ENCODE measurements at places on chromosomes 2 and 18. TPM values are rescaled to one million over a fixed set of nuclear protein-coding genes. Genes with fewer than 3 reads are reported as not detected.

DNA sequence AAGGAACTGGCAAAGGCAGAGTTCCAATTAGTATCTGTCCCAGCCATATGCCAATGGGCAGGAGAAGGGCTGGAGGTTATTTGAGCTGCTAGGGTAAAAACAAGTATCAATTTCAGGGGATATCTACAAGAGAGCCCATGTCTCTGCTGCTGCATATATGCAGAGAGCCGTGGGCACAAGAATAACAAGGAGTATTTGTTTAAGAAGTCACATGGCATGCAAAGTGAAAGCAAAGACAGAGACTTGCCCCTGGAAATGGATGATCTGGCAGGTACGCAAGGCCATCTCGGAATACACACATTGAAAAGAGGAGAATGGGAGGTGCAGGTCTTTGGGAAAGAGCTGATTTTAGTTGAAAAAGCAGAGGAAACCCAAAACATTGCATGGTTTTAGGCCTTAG, 170.6 kb downstream of the EVA1A start:
- DNase-seq: no peak

DNA sequence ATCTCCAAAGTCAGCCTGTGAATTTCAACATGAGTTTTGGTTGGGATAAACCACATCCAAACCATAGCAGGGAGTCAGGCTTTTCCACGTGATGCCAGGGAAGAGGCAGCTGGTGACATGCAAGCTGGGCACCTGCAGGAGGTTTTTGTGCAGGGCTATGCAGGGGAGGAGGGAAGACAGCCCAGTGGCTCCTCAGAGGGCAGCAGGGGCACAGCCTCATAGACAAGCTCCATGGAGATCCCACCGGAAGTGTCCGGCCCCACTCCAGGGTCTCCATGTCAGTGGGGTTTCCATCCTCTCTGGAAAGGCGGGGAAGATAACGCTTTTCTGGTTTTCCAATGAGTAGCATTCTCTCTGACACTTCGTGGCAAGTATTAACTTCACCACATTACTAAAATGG, 135.6 kb upstream of the TPO start:
- DNase-seq: no peak

- no peak for DNase-seq
Measured at GRCh38 chr2:73291461-73292315, 1.7 kb downstream of the EGR4 start.

- DNase-seq: no peak
Measured at GRCh38 chr2:191738667-191739066, 60.7 kb downstream of the NABP1 start.

- DNase-seq: no peak
Measured at GRCh38 chr2:131431336-131431735, 44.6 kb upstream of the TUBA3D start.

- no peak for DNase-seq
Measured at GRCh38 chr2:68987021-68987503, 12.6 kb downstream of the GKN1 start.

DNA sequence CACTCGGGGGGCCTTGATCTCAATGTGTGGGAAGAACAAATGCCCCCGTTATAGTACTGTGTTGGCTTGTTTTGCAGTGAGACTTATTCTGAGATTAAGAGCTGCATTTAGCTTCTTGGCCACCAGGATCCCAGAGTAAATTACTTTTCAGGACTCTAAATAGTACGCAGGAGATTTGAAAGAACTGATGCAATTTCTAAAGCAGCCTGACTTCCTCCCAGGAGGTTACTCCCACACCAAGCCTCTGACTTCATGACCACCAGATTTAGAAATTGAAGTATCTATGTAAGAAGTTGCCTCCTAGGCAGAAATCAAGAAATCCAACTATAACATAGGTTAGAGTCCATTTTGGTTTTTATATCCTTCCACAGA, 67.0 kb downstream of the FEZ2 start:
- no peak for DNase-seq

- DNase-seq: no peak
Measured at GRCh38 chr2:240142256-240142775, 1.9 kb upstream of the OTOS start.

DNA sequence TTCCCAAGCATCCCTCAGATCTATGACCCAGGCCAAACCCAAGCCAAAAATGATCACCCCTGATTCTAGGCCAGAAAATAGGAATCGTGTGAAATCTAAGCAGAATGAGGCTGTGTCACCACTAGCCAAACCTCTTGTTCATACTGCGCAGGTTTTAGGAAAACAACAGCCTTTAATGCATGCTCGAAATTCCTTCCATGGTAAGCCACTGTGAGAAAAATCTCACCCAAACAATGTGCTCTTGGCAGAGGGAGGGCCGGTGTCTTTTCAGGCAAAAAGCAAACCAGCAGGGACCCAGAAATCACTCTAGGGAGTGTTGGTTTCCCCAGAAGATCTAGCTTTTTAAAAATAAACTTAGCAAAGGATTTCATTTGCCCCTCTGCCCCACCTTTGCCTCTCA, 71.2 kb upstream of the FOSL2 start:
- no peak for DNase-seq

GRCh38 chr18:24230766-24231165, 91.9 kb downstream of the CABYR start:
- no peak for DNase-seq

GRCh38 chr2:28465148-28465885, 30.5 kb upstream of the PLB1 start:
- DNase-seq: no peak

- peak; percentile 9 for DNase-seq
Measured at GRCh38 chr2:44886414-44886813, 55.1 kb upstream of the SIX3 start.

DNA sequence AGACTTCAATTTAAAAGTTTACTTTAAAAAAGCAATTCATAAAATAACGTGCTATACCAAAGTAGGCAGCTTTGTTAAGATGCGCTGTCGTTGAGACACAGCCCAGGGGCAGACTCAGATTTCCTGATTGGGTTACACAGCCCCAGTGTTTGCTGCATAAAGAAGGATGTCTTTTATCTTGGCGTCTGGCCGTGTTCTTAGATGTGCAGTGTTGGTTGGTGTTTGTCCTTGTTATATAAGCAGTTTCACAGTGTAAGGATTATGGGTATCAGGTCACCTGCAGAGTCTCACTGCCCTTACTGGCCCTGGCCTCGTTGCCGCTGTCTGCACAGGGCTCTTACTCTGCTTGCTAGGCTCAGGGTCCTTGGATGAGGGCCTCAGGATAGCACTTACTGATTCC, 108.5 kb downstream of the WDSUB1 start:
- no peak for DNase-seq

GRCh38 chr2:33496726-33497125, 20.3 kb downstream of the RASGRP3 start:
- DNase-seq: no peak

DNA sequence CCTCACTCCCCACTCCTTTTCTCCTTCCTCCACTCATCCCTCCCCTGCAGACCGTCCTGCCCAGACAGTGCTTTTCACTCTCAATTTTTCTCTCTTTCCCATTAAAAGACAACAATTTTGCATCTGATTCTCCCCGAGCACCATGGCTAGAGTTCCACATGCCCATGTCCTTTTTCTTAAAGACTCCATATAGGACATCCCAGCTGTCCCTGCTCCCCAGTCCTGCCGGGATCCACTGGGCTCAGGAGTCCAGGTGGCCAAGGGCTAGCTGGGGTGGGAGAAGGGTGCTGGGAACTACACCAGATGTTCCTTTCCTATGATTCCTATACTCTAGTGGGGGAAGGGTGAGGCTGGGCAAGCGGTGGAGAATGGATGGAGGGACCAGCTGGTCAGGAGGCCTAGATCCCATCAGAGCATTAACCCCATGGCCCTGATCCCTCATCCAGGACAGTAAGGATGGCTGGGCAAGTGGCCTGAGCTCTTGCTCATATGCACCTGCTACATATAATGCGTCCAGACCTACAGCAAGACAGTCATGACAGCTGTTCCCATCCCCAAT, 52.8 kb upstream of the RMDN2 start:
- DNase-seq: no peak

- peak; percentile 42 for DNase-seq
Measured at GRCh38 chr18:10404168-10404567, 50.3 kb upstream of the APCDD1 start.

GRCh38 chr2:234444893-234445292, 52.0 kb downstream of the ARL4C start:
- no peak for DNase-seq

- no peak for DNase-seq
Measured at GRCh38 chr2:74571058-74571457, 16.5 kb downstream of the DOK1 start.

GRCh38 chr18:50839996-50840395, 20.2 kb upstream of the MRO start:
- DNase-seq: no peak

GRCh38 chr2:44291281-44292248, 16.3 kb downstream of the SLC3A1 start:
- peak; percentile 52 for DNase-seq

- DNase-seq: no peak
Measured at GRCh38 chr18:3652380-3653262, 202.6 kb downstream of the TGIF1 start.

DNA sequence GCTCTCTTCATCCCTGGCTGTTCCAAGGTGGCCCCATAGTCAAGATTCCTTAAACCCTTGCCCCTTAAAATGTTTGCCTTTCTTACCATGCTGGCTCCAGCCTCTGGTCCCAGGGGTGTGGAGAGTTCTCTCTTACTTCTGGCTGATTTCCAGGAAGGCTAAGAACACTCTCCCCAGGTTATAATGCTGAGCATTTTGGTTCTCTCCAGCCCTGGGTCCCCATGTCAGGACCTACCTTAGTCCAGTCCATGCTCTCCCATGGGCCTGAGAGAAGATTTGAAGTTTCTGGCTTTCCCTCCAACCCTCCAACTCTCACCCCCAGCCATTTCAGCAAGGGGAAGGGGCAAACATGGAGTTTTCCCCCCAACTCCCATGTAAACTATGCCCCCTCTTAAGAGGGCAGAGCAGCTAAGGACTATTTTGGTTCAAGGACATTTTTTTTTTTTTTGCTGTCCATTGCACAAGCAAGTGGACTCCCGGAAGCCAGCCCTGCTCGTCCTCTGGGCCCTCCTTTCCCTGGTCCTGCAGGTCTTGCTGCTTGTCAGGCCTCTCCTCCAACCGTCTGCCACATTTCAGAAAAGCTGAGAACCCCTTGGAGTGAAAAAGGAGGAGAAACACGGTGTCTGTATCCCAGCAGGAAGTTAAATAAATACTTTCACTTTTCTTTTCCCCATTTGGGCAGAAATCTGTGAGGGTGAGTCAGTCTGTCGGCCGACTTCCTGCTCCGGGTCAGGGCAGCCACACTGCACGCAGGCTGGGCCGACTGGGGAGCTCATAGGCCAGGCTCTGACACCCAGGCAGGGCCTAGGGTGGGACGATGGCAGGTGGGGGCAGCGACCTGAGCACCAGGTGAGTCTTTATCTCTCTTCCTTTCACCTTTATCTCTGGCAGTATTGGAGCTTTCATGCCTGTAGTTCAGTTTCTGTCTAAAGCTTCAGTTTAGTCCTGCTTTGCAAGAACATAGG, at the start of gene SP140L:
SP140L (plus strand) TSS at position 741 of the 965 bp plus-strand sequence; CDS start at position 818, 77 bp downstream.
- DNase-seq: peak; percentile 38

DNA sequence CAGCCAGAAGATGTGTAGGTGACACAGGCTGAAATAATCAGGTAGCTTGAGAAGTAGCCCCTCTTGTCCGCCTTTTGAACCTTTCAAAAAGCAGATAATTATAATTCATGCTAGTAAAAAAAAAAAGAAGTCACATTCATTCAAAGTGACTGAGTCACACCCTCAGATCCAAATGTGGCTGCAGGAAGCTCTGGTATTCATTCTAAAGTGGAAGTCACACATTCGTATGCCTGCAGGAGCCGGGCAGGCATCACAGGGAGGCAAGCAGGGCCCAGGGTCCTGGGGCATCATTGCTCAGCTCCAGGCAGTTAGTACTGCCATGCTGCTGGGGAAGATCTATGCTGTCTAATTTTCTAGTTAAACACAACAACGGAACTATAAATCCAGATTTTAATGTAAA, 21.7 kb upstream of the RAB11FIP5 start:
- DNase-seq: no peak

- DNase-seq: no peak
Measured at GRCh38 chr2:183666031-183666430, 541.8 kb downstream of the NUP35 start.

DNA sequence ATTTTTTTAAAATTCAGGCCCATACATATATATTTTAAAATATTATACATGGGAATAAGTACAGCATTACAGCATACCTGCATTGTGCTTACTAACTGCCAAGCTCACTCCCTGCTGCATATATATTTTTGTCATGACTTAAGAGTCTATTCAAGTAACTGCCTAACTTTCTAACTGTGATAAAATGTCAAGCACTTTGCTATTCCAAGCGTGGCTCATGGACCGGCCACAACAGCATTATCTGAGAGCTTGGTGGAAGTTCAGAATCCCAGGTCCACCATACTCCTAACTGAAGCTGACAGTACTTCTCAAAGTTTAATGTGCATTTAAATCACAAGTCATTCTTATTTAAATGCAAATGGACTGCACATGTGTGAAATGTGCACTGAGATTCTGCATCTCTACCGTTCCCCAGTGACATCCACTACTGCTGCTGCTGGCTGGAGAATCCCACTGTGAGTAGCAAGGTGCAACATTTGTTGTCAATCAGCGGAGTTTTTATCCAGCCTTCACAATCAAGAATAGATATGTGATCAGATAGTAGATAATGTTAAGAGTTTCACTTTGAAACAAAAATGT, 79.1 kb downstream of the DYM start:
- DNase-seq: no peak

- no peak for DNase-seq
Measured at GRCh38 chr2:176356251-176356650, 87.0 kb downstream of the MTX2 start.

DNA sequence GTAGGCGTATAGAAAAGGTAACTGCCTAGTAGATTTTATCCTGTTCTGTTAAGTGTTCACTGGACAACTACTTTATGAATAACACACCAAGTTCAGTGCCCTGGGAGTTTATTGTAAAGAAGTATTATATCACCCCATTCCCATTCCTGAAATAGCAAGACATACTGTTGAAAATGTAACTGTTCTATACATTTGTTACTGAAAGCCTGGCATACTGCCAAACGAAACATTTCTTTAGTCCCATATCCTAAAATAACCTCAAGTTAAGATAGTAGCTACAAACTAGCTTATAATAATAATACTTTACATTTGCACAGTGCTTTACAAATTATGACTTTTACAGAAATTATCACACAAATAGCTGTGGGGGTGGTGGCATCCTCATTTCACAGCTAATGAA, 25.1 kb downstream of the SPDYA start:
- DNase-seq: no peak

Gene USP34
- 152 TPM for polyA plus RNA-seq

Gene ALLC
- not detected for polyA plus RNA-seq

Gene PDIA6
- polyA plus RNA-seq: 268 TPM

Gene LRP2
- 2.9 TPM for polyA plus RNA-seq

Gene ACVR1C
- 0.09 TPM for polyA plus RNA-seq

Gene SGPP2
- polyA plus RNA-seq: 5.4 TPM

Gene ZEB2
- polyA plus RNA-seq: 266 TPM

Gene ABHD3
- 36.2 TPM for polyA plus RNA-seq

Data from right lung (tissue), 10 donors.